ENCODE measurements at places on chromosomes 13 and 19.

GRCh38 chr19:40690050-40690692 lies at the start of gene NUMBL:
Gene NUMBL (minus strand): TSS chr19:40690651. CDS start chr19:40690483, 168 bp downstream.
- no peak for DNase-seq

DNA sequence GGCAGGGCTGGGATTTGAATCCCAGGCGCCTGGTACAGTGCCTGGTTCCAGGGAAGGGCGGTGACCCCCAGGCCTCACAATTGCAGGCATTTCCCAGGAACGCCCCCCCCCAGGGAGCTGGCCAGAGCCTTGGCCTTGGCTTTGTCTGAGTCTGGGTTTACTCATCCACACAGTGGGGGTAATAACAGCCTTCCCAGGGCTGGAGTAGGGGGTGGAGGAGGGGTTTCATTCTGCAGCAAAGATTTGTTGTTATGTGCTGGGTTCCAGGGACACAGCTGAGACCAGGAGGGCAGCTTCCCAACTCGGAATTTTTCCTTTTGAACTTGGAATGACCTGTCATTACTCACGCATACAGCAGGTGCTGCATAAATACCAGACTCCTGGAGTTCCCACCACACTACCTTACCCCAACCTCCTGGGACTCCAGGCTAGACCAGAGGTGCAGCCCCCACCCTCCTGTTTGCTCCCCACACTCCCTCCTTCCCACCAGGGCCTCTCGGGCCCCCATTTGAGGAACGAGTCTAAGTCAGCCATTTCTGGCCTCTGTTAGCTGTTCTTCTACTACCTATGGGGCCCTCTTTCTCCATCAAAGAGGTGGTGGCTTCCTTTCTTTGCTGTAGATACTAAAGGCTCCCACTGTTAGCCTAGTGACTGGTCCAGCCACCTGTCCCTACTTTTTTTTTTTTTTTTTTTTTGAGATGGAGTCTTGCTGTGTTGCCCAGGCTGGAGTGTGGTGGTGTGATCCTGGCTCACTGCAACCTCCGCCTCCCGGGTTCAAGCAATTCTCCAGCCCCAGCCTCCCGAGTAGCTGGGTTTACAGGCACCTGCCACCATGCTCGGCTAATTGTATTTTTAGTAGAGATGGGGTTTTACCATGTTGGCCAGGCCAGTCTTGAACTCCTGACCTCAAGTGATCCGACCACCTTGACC lies 1.6 kb upstream of the ADAMTS10 start:
- peak; percentile 50 for DNase-seq

DNA sequence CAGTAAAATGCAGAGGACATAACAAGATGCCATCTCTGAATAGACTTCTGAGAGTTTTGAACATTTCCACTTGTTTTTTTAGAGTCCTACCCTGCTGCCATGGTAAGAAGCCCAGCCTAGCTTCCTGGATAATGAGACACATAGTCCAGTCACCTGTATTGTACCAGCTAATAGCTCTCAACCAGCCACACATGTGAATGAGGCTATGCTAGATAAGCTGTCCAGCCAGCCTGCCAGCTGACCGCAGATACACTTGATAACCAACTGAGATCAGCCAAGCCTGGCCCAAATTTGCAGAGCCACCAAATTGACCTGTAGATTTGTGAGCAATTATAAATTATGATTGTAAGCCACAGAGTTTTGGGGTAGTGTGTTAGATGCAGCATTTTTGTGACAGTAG lies 10.7 kb downstream of the RFXAP start:
- no peak for DNase-seq

DNA sequence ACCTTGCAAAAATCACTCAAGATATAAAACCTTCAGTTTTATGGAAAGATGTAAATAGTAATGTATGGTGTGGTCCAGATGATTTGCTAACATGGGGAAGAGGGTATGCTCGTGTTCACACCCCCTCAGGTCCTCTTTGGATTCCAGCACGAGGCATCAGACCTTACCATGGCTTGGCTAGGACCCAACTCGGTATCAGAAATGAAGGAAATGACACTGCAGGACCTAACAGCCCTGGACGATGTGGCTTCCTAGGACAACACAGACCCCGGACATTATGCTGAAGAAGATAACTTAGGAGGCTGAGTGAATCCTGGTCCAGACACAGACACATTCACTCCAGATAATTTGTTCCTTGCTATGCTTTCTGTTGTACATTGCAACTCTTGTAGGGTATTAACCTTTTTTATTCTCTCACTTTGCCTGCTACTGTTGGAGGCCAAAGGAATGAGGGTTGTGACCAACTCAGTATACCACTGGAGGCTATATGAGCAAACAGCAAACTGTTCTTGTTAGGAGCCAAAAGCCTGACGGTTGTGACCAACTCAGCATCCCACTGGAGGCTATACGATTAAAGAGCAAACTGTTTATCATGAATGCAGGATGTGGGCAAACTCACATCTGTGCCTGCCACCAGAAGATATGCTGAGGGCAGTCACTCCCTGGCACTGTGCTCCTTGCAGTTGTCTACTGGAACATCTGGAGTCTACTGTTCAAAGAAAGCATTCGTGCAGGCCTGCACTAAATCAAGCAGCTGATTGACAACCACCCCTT lies 121.7 kb downstream of the ZNF429 start:
- DNase-seq: no peak

- no peak for DNase-seq
Observed at GRCh38 chr19:12596485-12596884, 14.1 kb downstream of the ZNF490 start.

- no peak for DNase-seq
Observed at GRCh38 chr19:48867746-48868113, 687 bp downstream of the PLEKHA4 start.

- no peak for DNase-seq
Observed at GRCh38 chr13:30115257-30115600, 192.1 kb downstream of the KATNAL1 start.

GRCh38 chr19:2524840-2525723 lies 49.2 kb downstream of the GADD45B start:
- peak; percentile 74 for DNase-seq

GRCh38 chr19:33418461-33418860 lies 45.0 kb downstream of the CEBPG start:
- no peak for DNase-seq

- no peak for DNase-seq
Observed at GRCh38 chr13:73697166-73697565, 437.0 kb downstream of the KLF12 start.

DNA sequence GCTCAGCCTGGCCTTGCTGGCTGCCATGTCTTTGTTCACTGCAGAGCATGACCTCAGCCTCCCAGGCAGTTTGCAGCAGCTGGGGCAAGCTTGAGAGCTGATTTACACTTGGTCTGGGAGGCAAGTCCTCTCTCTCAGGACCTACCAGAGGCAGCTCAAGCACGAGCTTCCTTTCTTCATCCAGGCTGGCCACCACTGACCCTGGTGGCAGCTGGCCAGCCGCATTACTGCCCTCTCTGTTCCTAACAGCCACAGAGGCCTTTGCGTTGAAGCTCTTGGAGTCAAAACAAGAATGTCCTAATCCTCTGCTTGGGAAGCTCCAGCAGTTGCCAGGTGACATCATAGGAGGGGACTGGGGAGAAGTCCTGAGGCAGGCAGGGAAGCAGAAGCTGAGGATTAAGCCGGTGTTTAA lies 85.7 kb downstream of the NUFIP1 start:
- DNase-seq: peak; percentile 91

- DNase-seq: no peak
Observed at GRCh38 chr13:23330356-23330755, 103.1 kb downstream of the SACS start.

DNA sequence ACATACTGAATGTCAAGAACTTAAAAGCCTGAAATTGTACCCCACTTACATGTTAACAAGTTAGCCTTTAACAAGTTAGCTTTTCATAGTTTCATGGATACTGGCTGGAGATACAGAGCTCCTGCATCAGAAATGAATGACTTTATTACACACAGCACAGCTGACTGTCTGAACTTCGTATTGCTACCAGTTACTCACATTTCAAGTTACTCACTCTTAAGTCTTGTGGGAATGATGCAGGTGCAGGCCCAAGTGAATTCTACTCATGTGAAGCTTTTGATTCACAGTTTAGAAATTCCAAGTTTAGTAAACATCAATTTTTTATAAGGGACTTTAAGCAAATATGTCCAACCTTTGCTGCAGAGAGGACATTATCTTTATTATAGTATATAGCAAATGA lies 762.2 kb upstream of the PRR20A start:
- DNase-seq: no peak

- peak; percentile 71 for DNase-seq
Observed at GRCh38 chr13:93244141-93244917, 17.7 kb downstream of the GPC6 start.

- DNase-seq: peak; percentile 46
Observed at GRCh38 chr13:37074703-37075102, 15.2 kb upstream of the SUPT20H start.

DNA sequence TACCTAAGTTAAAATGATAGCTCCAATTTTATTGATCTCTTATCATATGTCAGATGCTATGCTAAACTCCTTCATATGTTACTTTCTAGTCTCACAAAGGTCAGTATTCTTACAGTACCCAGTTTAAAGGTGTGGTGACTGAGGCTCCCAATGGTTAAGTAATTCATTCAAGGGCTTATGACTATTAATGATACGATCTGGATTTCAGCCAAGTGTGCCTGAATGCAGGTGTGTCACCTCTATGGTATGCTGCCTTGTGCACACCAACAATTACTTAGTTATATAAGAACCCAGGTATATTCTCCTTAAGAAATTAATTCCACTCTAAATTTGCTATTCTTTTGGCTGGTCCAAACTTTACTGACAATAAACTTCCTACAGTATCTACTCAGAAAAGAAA lies 84.6 kb upstream of the TRPC4 start:
- no peak for DNase-seq

DNA sequence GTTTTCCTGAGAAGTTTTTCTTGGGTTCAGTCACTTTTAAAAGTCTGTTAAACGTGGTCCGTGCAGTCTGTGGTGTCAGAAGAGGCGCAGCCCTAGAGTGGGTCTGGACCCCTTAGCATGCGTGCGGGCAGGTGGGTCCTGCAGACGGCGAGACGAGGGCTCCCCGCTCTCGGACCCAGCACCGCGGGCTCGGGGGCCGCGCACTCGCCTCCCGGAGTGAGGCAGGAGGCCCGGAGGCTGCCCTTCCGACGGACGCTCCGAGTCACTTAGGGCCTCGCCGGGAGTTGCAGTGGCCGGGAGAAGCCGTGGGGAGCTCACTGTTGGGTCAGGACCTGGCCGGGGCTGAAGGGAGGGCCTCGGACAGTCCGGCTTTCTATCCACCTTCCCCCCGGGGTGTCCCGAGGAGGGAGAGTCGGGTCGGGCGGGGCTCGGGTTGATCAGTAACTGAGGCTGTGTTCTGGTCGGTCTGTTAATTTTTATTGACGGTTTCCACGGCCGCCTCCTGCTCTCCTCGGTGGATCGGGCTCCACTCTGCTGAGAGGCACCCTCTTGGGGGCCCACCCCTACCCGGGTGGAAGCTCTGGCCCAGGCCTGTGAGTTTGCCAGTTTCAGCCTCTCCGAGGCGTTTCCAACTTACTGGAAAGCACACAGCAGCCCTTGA lies 1.3 kb downstream of the PTBP1 start:
- DNase-seq: no peak
